ENCODE measurements at places on chromosomes 11 and 22.
A peak's percentile ranks its signal among the peaks of the same experiment; 100 is the strongest.

DNA sequence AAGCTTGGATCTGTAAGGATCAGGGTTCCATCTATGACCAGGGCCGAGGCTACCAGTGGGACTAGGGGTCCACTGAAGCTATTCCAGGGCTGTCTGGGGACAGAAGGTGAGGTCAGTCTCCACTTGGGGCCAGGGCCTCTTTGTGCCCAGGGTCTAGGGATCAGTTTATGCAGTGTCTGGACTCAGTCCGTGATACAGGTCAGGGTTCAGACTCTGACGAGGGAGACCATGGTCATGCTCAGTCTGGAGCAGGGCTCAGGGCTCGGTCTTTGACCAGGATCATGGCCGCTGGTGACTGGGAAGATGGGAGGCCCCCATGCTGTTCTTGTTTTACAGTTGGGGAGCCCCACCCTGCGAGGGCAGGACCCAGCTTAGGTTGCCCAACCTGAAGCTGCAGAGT lies 11.8 kb downstream of the TSSC4 start:
- no peak for DNase-seq

DNA sequence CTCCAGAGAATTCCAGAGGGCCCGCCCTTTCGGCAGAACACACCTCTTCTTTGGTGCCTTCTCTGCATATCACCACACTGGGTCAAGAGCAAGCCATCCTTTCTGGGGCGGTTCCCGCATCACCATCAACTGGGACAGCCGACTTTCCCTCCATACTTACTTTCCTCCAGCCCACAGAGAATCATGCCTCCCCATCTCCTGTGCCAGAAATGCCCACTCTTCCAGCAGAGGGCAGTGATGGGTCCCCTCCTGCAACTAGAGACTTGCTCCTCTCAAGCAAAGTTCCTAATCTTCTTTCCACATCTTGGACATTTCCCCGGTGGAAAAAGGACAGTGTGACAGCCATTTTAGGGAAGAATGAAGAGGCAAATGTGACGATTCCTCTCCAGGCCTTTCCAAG lies 157.7 kb downstream of the C11orf91 start:
- DNase-seq: peak; percentile 69

DNA sequence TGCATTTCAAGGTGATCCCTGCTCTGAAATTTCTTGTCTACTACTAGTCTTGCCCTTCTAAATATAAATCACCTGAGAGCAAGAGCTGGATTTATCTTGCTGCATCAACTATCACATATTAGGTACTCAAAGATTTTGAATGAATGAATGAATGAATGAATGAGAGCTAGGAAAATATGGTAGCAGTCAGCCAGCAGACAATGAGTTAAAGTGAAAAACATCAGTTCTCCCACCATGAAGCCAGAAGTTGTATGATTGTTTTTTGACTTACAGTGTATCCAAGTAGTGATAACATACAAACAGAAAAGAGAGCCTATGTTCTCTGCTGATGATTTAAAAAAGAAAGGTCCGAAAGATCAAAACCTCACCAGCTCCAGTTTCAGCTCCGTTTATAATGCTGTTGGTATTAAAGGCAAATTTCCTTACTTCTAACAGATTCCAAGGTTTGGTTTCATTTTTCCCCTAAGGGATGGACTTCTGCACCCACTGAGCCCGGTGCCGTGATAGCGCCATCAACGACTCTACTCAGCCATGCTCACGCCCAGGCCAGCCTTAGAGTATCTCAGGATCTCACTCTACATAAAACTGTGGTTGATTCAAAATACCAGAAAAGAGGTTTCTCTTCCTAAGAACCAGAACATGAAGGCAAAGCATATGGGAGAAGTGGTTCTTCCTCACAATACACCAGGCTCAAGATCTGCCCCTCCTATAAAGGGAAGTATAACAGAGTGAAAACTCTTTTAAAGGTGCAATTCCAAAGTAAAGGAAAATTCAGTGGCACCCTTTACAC lies 92.0 kb downstream of the SGSM3 start:
- DNase-seq: no peak

DNA sequence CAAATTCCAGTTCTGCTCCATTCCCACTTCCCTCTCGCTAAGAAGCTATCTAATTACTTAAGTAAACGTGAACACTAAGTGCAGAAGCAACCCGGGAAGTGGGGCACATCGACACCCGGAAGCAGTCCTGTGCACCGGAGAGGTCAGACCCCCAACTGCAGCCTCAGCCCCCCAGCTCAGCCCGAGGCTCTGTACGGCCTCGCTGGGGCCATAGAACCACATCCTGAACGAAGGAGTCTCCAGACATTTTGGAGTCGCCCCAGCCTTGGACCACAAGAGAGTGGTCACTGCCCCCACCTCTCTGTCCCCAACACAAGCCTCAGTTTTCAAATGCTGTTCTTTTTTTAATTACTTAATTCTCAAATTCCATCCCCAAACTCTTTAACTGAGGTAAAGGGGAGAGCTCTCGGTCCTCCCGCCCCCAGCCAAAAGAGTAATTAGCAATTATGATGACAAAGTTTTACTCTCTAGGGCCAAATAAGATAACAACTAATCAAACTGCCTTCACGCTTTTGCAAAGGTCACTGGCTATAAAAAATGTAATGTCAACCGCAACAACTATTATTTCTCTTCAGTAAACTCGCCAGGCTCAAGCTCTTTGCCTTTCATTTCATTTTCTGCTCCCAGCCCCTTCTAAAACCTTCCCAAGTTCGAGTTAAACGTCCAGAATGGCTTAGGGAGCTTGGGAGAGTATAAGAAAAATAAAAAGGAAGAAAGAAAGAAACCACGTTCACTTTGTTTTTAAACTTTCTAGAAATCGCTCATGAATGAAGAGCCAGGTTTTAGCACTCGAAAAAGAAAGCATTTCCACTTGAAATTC lies 2.2 kb downstream of the PAX6 start:
- DNase-seq: no peak

- peak; percentile 48 for DNase-seq
These were observed 500 bp upstream of the ADSL start for GRCh38 chr22:40345815-40346184.
